IMR-90 (cell line): ENCODE measurements at places on chromosomes 6 and 20. TPM values are rescaled to one million over a fixed set of nuclear protein-coding genes. Genes with fewer than 3 reads are reported as not detected.
A peak's percentile ranks its signal among the peaks of the same experiment; 100 is the strongest.

DNA sequence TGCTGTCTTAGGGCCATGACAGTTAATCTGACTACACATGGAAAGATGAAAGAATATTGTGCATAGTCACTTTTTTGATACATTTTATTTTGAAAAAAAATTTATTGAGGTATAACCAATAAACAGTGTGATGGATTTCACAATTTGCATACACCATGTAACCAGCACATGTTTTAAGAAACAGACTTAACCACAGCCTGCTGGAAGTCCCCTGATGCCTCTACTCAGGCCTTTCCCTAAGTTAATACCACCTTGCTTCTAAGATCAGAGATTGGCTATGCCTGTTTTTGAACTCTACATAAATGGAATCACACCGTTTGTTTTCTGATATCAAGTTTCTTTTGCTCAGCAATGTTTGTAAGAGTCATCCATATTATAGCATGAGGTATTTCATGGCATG lies 136.3 kb downstream of the CFAP61 start:
- no peak overlapping the region for H3K27ac ChIP-seq
- H3K4me3 ChIP-seq, result no peak overlapping the region
- no peak for DNase-seq

- H3K4me3 ChIP-seq, result no peak overlapping the region
- no peaks in the 10 kb centered on the region for H3K36me3 ChIP-seq
- DNase-seq, result no peak
- no peaks in the 10 kb centered on the region for H3K4me1 ChIP-seq
- H3K27ac ChIP-seq, result no peak overlapping the region
Observed at GRCh38 chr20:58784321-58785074, 66.2 kb downstream of the GNAS-AS1 start.

DNA sequence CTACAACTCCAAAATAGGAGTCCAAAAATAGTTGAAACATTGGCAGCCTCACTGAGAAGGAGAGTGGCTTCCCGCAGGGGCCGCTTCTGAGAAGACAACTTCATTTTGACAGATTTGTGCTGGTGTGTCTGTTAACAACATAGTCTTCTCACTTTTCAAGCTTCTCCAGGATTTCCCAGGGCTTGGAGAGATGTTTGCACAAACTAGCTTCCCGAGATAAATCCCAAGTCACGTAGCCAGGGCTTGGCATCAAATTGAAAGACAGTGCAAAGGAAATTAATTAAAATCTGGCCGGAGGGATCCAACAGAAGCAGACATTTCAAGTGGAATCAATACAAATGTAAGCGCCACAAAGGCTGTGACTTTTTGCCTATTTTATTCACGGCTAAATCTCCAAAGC lies 630.2 kb downstream of the DHX35 start:
- no peak for DNase-seq
- no peak overlapping the region for H3K27ac ChIP-seq
- no peaks in the 10 kb centered on the region for H3K36me3 ChIP-seq
- no peak overlapping the region for H3K4me3 ChIP-seq

GRCh38 chr6:111038534-111039252 lies 48.6 kb upstream of the SLC16A10 start:
- H3K27ac ChIP-seq, result no peak overlapping the region
- H3K36me3 ChIP-seq, result no peaks in the 10 kb centered on the region
- DNase-seq, result no peak
- no peaks in the 10 kb centered on the region for H3K4me1 ChIP-seq
- H3K4me3 ChIP-seq, result no peak overlapping the region

DNA sequence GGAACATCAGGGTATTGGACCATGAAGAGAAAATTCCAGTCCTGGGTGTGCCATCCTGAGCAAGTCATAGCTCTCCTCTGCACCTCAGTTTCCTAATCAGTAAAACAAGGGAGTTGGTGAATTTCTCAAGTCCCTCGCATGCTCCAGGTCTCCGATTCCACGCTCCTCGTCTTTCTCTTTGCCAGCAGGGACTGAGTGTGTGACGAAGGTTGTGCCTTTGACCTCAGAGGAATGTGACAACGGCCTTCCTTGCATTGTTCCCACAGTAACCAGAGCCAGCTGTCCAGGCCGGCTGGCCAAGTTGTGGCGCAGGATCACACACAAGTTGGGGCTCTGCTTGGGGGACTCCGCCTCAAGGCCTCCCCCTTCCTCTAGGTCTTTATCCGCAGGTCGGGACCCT lies 217.3 kb downstream of the ATXN1 start:
- no peak overlapping the region for H3K4me3 ChIP-seq
- H3K36me3 ChIP-seq, result peaks cover 10% of the 10 kb centered on the region
- peaks cover 3% of the 10 kb centered on the region for H3K4me1 ChIP-seq
- H3K27me3 ChIP-seq, result no peaks in the 10 kb centered on the region
- peak; percentile 25 for DNase-seq
- H3K27ac ChIP-seq, result no peak overlapping the region

DNA sequence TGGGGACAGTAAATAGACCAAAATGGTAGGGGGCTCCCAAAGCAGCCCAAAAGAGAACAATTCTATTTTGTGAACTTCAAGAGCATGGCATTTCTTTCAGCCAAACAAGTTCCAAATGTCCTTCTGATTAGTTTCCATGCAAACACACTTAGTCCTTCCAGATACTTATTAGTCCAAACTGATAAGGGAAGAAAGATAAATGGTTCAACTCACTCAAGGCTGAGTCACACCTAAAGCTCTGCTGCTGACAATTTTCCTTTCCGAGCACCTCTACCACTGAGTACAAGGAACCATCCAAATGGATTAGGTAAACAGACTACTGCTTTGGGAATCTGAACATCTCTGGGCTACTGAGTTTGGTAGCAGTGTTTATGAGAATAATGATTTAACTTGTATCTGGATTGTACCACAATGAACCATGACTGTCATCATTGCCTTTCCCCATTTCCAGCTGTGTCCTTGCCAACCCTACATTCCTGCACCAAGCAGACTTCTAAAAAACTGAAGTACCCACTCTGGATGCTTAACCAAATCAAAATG lies 71.2 kb downstream of the TNFRSF21 start:
- no peak overlapping the region for H3K27ac ChIP-seq
- peaks cover 3% of the 10 kb centered on the region; the same call in 1 of the 2 replicates for H3K4me1 ChIP-seq
- H3K27me3 ChIP-seq, result no peaks in the 10 kb centered on the region
- peak; percentile 29 for DNase-seq
- no peak overlapping the region for H3K4me3 ChIP-seq
- peaks cover 4% of the 10 kb centered on the region for H3K36me3 ChIP-seq

DNA sequence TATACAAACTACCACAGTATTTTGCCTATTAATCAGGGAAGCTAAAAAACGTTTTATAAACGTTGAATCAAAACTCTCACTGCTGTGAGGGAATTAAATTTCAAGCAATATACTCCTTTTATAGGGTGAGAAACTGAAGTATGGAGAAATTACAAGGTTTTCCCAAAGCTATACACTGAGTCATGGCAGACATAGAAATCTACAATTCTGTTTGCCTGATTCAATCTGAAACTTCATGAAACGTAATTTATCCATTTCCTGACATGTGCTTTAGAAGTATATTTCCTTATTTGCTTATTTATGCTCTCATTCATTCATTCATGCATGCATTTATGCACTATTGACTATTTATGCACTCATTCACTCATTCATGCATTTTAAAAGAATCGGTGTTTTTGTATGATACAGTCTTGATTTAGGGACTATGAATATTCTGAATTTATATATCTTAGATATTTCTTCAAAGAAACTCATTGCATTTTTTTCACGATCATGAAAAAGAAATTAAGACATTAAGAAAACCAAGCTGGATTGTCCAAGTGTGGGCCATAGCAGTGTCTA lies 16.5 kb downstream of the EYA4 start:
- H3K27ac ChIP-seq, result no peak overlapping the region
- H3K4me3 ChIP-seq, result no peak overlapping the region
- 0 out of 2 replicates have a peak, but pooled peaks cover 1% of the 10 kb centered on the region for H3K36me3 ChIP-seq
- H3K4me1 ChIP-seq, result peaks cover 8% of the 10 kb centered on the region

GRCh38 chr20:23540624-23541023 lies 27.7 kb downstream of the CST9L start:
- no peaks in the 10 kb centered on the region for H3K4me1 ChIP-seq
- H3K27me3 ChIP-seq, result no peaks in the 10 kb centered on the region
- H3K27ac ChIP-seq, result no peak overlapping the region
- no peaks in the 10 kb centered on the region for H3K36me3 ChIP-seq
- no peak for DNase-seq

OR2B6 gene
- not detected in 2 replicates for total RNA-seq

ECT2L gene
- not detected in 2 replicates for total RNA-seq

PSORS1C1 gene
- total RNA-seq, result 0.28 and 0.36 TPM in 2 replicates
